ENCODE measurements at places on chromosomes 7 and 10.

- DNase-seq, result no peak
These were observed 48.2 kb upstream of the SHH start for GRCh38 chr7:155860461-155860839.

- no peak for DNase-seq
These were observed 176.6 kb downstream of the BMPER start for GRCh38 chr7:34081935-34082334.

GRCh38 chr7:24406053-24406788 lies 122.2 kb downstream of the NPY start:
- no peak for DNase-seq

DNA sequence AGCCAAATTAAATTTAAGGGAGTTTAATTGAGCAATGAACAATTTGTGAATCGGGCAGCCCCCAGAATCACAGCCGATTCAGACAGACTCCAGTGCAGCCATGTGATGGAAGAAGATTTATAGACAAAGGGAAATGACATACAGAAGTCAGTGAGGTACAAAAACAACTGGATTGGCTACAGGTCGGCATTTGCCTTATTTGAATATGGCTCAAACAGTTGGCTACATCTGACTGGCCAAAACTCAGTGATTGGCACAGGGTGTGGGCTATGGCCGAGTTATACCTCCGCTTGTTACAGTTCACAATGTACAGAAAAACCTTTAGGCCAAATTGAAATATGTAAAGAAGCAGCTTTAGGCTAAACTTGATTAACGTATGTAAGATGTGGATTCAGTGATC lies 30.8 kb upstream of the EIF4H start:
- no peak for DNase-seq

- DNase-seq, result no peak
These were observed 5.4 kb downstream of the TBATA start for GRCh38 chr10:70779511-70780369.
